ENCODE measurements at places on chromosomes 4 and X.
A peak's percentile ranks its signal among the peaks of the same experiment; 100 is the strongest.

DNA sequence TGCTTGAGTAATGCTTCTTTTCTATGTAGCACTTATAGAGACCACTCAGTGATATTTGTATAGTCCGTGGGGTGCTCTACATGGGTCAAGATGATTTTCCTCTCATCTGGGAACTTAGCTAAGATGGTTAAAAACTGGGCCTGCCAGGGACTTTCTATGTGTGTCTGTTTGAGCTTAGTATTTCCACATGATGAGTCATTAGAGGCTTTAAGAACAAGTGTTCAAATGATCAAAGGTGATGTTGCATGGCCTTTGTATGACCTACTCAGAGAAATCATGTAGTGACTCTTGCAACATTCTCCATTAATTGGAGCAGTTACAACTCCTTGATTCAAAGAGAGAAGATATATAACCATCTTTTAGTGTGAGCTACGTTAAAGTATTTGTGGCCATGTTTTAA is 1480.5 kb upstream of the IGFBP7 start:
- DNase-seq: no peak

- DNase-seq: no peak
Measured at GRCh38 chrX:63934160-63934559, 149.1 kb upstream of the ARHGEF9 start.

DNA sequence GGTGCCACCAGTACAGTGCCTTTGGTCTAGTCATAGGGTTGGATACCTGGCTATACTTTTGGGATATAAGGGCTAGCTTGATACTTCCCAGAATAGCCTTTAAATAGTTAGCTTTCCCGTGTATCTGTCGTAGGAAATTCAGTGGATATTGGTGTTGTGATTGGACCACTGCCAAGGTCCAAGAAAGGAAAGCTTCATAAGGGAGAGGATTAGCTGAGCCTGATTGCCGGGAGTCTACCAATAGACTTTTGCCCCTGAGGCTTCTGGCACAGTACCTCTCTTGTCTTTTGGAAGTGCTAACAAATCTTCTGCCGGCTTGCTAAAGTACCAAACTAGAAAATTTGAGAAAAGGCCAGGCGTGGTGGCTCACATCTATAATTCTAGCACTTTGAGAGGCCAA is 350.6 kb downstream of the CHIC1 start:
- peak; percentile 41 for DNase-seq

DNA sequence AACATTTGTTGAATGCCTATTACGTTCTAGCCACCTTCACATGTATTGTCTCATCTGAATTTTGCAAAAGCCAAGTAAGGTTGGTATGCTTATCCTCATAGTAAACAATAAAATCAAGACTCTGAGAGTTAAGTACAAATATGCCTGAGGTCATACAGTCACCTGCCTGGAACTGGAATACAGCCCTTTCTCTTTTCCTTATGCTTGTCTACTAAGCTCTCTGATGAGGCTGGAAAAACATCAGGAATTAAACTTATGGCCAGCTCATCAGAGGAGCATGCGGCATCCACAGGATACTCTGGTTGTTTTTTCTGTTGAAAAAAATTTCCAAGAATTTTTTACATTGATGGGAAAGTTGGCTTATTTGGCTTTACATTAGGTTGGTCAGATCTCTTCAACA is 35.5 kb downstream of the NCAPG start:
- peak; percentile 20 for DNase-seq

DNA sequence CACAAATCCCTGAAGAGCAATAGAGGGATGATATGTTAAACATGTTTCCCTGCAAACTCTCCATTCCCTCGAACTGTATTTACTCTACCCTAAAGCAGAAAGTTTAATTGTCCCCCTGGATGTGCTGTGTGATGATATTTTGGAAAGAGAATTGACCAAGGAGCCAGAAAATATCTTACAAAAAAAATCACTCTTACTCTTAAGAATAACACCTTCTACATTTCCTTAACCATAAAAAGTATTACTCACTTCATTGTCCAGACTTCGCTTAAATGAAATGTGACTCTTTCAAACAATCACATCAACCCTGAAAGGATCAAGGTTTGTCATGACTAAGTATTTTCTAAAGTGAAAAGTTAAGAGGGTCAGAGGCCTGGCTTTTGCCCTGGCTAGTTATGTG is 49.0 kb upstream of the EGFL6 start:
- DNase-seq: no peak

GRCh38 chrX:39377157-39377556 is 575.9 kb downstream of the MID1IP1 start:
- DNase-seq: no peak

DNA sequence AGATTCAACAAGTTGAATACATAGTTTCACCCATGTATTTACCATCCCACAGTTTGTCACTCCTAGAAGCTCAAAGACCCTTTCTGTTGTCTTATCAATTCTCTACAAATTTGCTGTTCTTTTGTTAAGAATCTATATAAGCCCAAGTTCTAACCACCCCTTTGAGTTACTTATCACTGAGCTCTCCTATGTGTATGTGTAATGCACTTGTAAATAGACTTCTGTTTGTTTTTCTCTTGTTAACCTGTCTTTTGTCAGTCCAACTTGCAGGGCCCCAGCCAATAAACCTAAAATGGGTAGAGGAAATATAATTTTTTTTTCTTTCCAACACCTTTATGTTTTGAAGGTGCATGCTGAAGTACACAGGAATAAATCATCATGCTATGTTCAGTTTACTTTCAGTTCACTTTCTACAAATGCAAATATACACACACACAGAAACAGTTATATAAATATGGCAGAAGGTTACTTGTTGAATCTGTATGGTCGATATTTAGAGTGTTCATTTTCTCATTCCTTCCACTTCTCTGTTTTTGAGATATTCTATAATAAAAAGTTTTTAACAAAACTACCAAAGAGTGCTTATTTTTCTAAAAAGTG is 22.3 kb upstream of the CLOCK start:
- no peak for DNase-seq

DNA sequence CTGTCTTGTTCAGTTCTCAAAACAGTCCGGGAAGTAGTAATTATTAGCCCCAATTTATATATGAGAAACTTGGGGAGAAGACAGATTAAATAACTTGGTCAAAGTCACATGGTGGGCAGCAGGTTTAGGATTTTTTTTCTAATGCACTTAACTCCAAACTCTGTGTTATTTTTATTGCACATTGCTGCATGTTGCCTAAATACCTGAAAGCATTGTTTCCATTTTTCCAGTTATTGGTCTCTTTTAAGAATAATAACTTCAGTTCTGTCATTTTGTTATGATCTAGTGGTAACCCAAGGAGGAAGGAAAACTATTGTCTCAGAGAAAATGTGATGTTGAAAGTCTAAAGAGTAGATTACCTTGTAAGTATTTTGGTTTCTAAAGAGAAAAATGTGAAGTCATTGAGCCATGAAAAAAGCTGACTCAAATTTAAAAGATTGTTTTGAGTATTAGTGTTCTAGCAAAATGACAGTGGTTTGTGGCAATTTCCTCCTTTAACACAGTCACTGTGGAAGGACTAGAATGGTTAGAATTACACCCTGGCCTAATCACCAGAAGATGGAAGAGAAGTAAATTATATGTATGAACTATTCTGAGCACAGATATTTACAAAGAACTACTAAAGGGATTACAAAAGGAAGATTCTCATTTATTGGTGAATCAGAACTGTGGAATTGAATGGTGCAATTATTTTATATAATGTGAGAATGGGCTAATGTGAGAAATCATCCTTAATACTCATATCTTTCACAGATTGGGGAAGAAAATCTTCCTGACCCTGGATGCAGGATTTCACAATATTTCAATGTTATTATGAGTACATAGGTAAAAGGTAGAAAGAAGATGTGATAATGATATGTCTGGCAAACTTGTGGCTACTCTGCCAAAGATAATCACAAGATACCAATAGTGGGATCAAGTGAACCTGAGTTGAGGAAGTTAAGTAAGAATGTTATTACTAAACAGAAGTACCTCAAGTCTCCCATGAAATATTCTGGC is 21.7 kb upstream of the CXCL8 start:
- DNase-seq: peak; percentile 59

DNA sequence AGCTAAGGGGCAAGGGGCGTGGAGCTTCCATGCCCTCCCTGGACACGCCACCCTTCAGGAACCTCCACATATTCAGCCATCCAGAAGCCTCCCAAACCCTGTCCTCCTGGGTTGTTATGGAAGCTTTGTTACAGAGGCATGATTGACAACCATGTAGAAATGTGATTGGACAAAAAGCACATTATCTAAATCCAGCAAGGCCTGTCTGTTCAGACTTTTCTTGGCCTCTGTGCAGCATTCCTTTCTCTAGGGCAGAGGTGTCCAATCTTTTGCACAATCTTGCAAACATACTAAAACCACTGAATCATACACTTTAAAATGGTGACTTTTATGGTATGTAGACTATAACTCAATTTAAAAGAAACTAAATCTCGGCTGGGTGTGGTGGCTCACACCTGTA is 12.7 kb downstream of the STEEP1 start:
- DNase-seq: no peak

DNA sequence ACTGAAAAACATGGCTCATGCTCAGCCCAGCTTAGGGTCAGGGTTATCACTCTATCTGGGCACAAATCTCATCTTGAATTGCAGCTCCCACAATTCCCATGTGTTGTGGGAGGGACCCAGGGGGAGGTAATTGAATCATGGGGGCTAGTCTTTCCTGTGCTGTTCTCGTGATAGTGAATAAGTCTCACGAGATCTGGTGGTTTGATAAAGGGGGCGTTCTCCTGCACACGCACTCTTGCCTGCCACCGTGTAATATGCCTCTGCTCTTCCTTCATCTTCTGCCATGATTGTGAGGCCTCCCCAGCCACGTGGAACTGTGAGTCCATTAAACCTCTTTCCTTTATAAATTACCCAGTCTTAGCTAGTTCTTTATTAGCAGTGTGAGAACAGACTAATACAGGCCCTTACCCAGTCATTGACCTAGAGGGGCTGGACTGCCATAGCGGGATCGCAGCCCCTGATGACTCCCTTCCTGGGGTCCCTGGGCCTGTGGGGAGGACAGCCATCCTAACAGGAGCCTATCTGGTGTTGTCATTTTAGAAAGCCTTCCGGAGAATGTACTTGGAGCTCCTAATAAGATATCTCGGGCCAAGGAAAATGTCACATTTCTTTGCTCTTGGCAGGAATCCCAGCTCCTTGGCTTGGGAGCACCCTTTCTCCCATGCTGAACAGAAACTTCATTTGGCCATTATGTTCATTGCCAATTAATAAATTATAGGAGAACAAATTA is 112.6 kb downstream of the PHKA2 start:
- peak; percentile 14 for DNase-seq

GRCh38 chrX:101493225-101493624 is 8.0 kb downstream of the ARMCX4 start:
- DNase-seq: no peak

DNA sequence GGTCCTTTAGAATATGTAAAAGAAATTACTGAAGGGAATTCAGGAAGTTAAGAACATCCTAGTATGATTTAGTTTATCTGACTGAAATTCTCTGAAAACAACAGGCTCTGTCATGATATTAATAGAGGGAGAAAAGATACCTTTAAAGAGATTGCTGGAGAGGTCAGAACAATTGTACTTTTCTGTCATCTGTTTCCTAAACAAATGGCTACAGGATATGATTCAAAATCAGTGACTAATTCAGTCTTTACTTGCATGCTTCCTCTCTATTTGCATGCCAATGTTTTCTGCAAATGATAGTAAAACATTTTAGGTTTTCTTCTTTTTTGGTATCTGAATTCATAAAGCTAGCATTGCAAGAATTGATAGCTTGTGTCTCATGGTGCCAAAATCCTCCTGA is 616.7 kb upstream of the PCDH7 start:
- DNase-seq: peak; percentile 26

- DNase-seq: no peak
Measured at GRCh38 chrX:67207912-67208311, 335.9 kb upstream of the AR start.

DNA sequence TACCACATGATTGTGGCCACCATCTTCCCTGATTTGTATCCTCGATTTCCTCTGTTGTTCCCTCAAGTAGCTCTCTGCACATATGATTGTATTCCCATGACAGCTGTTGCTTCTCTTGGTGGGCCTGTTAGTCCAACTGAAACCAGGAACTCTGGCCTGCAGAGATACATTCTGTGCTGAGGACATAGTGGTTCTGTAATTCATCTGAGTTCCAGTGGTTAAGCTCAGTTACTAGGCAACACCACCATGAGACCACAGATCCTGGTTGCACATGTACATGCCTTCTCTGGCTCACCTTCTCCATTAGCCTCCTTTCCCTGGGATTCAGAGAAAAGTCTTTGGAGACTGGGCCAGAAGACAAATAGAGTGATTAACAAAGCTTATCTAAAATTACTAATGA is 172.1 kb upstream of the SLC7A11 start:
- DNase-seq: no peak

DNA sequence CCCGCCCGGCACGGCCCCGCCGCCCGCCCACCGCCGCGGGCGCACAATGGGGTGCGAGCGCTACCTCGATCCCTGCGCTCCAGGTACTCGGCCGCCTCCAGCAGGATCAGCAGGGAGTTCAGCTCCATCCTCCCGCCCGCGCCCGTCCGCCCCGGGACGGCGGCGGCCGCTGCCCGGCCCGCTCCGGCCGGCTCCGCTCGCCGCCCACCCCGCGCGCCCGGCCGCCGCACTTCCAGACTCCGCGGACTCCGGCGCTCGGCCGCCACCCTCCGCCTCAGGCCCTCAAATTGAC is at the start of gene MXD4:
TSS of gene MXD4 (minus strand) at position 257 of the 292 bp plus-strand sequence. CDS start at position 128, 129 bp downstream.
- no peak for DNase-seq

- peak; percentile 62 for DNase-seq
Measured at GRCh38 chr4:144787365-144788258, 141.7 kb downstream of the HHIP start.

- DNase-seq: no peak
Measured at GRCh38 chr4:84809946-84810345, 156.5 kb downstream of the WDFY3 start.

DNA sequence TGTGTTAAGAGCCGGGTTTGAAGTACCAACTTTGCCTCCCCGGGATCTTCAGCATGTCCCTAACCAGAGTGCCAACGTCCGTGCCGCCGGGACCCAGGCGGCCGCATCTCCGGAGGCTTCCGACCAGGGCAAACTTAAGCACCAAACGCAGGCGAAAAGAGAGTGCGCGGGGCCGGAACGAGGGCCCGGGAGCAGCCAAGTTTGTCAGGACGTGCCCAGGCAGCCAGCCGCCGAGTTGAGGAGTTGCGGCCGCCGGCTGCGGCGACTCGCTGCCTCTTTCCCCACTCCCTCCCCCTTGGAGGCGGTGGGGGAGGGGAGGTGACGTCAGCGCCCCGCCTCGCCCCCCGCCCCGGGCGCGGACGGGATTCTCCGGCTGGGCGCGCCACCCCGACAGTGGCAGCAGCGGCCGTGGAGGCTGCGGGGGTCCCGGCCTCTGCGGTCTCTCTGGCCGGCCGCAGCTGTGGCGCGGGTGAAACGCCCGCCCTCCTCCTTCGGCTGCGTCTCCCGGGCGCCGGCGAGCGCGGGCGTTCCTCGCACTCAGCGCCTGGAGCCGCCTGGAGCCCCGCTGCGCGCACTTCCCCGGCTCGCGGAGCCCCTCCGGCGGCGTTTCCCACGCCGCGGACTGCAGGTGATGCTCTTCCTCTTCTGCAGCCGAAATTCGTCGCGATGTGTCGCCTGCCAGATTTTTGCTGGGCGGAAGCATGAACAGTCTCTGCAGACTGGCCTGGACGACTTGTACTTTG is 2.9 kb upstream of the FAT1 start:
- peak; percentile 88 for DNase-seq

All from astrocyte of the spinal cord (primary cell).